Right lobe of liver (tissue), 6 donors: ENCODE measurements at places on chromosomes 5 and 9. TPM values are rescaled to one million over a fixed set of nuclear protein-coding genes. Genes with fewer than 3 reads are reported as not detected.

DNA sequence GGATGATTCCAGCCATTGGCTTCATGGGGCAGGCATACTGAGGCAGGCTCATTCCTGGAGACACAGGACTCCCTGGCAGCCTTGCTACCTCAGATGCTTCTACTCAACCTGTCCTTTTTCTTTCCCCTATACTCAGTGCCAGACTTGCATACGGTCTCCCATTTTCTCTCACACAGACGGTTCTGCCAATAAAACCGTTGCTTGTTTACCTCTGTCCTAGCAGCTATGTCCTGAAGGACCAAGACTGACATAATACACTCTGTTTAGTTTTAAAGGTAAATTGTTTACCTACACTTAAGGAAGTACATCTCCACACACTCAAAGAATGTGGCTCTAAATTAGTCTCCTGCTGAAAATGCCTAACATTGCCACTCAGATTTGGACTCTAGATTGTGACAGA, 151.0 kb upstream of the RFX3 start:
- no peak for DNase-seq

GRCh38 chr5:172858511-172858989, 24.5 kb downstream of the ERGIC1 start:
- DNase-seq: peak; percentile 89

DNA sequence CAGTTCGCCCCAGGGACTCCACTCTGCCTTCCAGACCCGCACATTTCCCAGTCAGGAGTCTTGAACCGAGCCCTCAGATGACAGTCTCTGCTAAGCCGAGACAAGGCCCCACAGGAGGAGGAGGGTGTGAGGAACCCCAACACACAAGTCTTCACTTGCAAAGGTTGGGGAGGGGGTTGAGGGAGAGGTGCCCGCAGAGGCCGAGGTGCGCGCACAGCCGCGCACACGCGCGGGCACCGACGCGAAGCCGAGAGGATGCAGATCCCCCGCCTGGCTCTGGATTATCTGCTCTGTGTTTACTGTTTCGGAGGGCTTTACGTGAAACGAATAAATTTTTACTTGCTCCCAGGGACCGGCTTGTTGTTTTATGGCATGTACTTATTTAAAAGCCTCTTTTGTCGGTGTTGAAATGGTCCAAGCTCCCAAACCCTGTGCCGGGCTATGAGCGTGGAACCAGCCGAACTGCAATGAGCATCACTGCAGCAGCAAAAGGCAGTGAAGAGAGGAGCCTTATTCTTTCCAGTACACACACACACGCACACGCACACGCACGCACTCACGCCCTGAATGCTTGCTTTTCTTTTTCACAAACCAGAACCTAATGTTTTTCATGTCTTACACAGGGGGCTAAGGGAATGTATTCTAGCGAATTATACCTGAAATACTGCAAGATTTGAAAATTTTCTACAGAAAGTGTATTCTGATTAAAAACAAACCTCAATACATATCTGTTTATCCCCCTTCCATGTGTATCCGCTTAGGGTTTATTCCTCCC, 297.7 kb downstream of the PARP8 start:
- DNase-seq: no peak

GRCh38 chr5:121378046-121378445, 473.6 kb upstream of the FTMT start:
- DNase-seq: no peak

DNA sequence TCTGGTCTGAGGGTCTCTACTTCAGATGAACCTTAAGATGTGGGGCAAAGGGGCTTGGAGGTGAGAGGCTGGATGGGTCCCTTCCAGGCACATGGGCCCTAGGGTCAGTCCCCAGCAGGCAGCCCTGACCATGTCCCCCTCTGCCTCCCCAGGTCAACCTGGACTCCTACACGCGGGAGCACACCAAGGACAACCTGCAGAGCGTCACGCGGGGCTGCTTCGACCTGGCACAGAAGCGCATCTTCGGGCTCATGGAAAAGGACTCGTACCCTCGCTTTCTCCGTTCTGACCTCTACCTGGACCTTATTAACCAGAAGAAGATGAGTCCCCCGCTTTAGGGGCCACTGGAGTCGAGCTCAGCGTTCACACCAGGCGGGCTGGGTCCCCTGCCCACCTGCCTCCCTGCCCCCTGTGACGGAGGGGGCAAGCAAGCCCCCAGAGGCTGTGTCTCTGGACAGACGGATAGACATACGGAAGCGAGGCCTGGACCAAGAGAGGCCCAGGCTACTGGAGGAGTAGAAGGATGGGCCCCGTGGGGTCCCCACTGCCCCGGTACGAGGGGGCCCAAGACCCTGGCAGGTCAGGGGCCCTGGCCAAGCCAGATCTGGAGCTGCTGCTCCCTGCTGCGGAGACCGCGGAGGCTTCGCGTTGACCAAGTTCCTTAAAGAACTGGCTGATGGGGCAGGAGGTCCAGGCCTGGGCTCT, 133.2 kb downstream of the RGS3 start:
- DNase-seq: no peak

The PPP2R2B gene
- total RNA-seq: 0.29 TPM
